IPS DF 6.9 (cell line): ENCODE measurements at places on chromosomes 1 and 21.

DNA sequence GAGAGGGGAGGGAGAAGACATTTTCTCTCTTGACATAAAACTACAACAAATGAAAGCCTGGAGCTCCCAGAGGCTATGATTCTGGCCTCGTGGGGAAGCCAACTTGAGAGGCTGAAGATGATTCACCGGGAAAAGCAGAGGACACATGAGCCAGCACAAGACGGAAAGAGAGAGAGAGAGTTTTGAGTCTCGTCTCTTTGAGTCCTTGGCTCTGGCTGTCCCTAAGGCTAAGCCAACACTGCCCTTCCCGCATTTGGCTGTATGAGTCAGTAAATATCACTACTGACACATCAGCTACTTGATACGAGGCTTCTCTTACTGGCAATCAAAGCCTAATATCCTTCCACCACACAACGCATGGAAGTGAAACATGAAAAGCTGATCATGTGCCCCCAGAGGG is 95.5 kb downstream of the GRIK3 start:
- DNase-seq: no peak

DNA sequence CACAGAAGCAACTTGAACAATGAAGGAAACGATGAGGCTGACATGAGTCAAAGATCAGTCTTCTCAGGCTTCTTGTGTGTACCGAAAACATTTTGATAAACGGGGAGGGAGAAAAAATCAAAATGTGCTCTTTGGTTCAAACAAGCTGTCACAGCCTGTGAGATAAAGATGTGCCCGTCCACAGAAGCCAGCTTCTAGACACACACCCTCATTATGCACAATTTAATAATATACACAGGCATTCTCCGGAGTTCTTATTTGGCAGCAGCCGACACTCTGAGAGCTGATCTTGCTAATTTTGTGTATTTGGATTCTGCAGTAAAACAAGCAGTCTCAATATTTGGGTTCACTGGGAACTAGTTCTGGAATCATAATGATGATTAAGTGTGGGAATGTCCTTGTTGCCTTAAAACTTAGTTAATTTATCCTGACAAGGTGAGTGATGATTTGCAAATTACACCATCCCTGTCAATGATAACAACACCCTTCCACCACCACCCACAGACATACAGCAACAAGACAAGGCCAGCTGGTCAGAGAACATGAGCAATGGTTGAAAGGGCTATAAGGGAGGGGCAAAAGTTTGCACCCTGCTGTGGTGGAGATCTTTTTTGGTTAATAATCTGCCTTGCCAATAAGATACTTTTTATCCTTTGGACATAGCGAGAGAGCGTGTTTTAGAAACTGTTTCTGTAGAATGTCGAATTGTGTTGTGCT is 269.9 kb upstream of the KIAA0040 start:
- no peak for DNase-seq

GRCh38 chr1:85571181-85571759 is 9.3 kb upstream of the CCN1 start:
- no peak for DNase-seq

DNA sequence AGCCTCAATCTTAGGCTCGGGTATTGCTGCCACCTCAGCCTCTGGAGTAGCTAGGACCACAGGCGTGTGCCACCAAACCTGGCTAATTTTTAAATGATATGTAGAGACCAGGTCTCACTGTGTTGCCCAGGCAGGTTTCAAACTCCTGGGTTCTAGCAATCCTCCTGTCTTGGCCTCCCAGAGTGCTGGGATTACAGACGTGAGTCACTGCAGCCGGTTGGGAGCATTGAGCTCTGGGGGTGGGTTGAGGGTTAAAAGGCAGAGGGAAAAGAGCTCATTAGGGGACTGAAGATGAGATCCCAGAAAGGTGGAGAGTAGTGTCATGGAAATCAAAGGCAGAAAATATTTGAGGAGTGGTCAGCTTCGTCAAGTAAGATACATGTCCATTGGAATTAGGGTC is 7.1 kb downstream of the RAD54L start:
- DNase-seq: no peak

GRCh38 chr1:87951852-87952251 is 623.2 kb downstream of the LMO4 start:
- DNase-seq: no peak

- no peak for DNase-seq
Measured at GRCh38 chr1:234214129-234214910, 158.9 kb upstream of the COA6 start.

DNA sequence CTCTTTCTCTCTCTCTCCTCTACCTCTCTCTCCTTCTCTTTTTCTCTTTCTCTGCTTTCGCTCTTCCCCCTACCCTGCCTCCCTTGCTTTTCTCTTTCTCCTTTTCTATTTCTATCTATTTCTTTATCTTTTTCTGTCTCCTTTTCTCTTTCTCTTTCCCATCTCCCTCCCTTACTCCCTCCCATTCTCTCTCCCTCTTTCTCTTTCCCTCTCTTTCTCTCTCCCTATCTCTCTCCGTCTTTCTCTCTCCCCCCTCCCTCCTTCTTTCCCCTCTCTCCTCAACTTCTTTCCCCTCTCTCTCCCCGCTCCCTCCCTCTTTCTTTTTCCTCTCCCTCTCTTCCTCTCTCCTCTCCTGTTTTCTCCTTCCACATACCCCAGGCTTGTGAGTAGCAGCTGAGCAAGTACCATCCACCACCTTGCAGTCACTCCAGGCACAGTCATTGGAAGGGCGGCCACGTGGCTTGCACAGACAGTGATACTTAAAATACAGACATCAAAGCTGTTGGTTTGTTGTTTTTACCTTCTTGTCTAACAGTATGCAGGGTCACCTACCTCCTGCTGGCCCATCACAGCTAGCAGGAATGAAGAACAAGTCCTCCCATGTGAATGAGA is 209.1 kb upstream of the COA6 start:
- DNase-seq: no peak

DNA sequence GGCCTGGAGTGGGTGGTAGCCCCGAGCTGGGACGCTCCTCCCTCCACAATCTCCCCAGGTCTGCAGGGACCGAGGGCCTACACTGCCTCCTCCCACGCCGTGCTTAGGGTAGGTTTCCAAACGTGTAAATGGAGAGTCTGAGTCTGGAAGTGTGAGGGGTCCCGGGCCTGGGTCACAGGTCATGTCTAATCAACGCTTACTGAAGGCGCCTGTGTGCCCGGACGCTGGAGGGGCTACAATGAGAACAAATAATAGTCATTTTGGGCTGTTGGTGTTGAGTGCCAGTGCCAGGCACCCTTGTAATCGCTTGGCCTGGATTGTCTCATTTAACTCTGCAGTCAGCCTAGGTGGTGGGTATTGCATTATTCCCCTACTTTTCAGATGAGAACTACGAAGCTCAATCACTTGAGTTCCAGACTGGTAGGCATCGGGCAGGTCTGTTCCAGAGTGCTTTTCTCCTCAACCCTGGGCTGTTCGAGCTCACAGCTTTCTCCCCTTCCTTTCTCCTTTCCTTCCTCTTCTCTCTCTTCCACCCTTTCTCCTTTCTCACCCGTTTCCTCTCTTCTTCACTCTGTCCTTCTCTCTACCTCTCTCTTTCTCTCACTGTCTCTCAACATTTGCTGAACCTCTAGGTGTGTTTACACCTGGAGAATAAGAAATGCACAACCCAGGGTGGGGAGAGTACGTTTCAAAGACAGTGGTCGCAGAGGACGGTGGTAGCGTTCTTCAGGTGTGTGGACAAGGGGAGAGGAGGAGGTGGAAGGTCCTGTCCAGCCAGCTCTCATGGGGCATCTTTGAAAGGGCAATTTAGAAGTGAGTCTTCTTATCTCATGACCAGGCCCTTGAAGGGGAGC is 883 bp downstream of the SLC66A1 start:
- DNase-seq: no peak

DNA sequence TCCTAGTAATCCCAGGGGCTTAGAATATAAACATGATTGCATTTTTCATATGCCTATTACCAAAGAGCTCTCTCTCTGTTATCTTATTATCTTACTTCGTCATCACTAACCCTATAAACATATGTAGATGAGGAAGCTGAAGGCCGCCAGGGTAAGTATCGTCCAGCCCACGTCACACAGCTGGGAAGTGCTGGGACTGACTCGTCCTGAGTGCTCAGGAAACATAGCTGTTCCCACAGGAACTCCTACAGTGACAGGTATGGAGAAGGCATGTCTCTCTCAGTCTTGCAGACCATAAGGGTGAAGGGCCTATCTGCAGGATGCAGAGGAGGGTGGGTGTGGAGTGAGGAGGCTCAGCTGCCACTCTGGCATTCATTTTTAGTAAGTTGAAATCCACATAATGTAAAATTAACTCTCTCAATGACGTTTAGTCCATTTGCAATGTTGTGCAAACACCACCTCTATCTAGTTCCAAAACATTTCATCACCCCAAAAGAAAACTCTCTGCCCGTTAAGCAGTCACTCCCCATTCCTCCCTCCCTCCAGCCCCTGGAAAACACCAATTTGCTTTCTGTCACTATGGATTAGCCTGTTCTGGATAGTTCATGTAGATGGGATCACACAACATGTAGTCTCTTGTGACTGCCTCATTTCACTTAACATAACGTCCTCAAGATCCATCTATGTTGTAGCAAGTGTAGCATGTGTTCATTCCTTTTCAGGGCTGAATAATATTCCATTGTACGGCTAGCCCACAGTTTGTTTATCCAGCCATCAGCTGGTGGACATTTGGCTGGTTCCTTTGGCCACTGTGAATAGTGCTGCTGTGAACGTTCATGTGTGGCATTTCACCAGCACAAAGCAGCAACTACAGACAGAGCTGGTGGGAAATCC is 68.3 kb downstream of the TCP10L start:
- DNase-seq: no peak

GRCh38 chr1:41864471-41865040 is 54.2 kb downstream of the HIVEP3 start:
- DNase-seq: no peak

GRCh38 chr1:185419718-185420117 is 102.7 kb upstream of the IVNS1ABP start:
- DNase-seq: no peak

DNA sequence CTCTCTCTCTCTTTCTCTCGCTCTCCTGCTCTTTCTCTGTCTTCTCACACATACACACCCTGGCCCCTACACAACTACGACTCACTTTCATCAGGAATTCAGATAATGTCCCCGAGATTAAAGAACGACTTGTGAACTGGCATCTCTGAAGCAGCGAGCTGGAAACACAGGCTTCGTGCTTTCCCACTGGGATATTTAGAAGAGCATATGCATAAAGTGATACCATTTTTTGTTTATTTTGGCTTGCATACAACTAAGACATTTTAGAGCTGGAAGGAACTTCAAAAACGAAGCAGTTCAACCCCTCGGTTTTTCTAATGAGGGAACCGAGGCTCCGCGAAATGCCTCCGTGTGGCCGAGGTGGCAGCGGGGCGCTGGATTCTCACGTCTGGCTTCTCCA is 88.6 kb downstream of the ZBTB18 start:
- DNase-seq: no peak

DNA sequence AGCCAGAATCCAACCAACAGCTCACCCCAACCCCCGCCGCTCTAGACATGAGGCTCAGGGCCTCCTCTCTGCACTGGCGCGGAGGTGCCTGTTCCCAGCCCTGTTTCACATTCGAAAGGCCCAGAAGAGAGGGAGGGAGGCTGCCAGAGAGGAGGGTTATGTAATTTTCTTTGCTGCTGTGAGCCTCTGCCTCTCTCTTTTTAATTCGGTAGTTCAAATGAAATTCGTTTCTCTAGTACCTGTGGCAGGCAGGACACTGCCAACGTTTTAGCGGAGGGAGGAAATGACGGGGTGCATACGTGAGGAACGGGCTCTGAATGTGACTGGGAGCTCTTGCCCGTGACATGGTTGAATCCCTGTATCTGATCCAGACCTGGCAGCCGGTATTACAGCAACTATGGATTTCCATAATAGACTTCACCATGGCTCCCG is 9.4 kb downstream of the PRDM16 start:
- DNase-seq: no peak

DNA sequence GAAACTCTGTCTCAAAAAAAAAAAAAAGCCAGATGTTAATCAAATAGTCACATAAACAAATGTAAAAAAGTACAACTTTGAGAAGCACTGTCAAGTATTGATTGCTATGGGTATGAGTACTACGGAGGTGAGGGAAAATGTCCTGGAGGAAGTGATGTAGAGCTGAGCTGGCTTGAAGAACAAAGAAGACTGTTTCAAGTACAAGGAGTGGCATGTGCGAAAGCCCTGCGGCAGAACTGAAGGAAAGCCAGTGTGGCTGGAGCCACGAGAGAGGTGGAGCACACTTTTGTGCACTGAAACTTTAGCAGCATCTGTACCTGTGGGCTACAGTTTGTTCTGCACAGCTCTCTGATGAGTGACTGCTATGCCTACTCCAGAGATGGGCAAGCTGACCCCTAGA is 5.4 kb upstream of the RPS6KA1 start:
- DNase-seq: no peak

- DNase-seq: no peak
Measured at GRCh38 chr21:46569081-46569480, 35.8 kb downstream of the S100B start.

DNA sequence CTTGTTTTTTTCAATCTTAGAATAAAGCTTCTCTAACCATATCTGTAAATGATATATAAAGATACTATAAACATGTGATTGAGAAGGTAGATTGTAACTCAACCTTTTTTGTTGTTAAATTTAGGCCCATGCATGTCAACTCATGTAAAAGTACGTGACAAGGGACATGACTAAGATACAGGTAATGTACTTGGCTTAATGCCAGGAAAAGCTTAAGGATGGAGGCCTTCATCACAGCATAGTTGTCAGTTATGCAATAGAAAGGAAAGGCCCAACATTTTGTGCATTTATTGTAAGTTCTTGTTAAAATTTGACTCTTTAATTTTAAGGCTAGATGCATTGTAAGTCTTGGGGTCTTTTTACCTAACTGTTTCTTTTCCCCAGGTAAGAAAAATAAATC is 305.1 kb downstream of the LTN1 start:
- no peak for DNase-seq

DNA sequence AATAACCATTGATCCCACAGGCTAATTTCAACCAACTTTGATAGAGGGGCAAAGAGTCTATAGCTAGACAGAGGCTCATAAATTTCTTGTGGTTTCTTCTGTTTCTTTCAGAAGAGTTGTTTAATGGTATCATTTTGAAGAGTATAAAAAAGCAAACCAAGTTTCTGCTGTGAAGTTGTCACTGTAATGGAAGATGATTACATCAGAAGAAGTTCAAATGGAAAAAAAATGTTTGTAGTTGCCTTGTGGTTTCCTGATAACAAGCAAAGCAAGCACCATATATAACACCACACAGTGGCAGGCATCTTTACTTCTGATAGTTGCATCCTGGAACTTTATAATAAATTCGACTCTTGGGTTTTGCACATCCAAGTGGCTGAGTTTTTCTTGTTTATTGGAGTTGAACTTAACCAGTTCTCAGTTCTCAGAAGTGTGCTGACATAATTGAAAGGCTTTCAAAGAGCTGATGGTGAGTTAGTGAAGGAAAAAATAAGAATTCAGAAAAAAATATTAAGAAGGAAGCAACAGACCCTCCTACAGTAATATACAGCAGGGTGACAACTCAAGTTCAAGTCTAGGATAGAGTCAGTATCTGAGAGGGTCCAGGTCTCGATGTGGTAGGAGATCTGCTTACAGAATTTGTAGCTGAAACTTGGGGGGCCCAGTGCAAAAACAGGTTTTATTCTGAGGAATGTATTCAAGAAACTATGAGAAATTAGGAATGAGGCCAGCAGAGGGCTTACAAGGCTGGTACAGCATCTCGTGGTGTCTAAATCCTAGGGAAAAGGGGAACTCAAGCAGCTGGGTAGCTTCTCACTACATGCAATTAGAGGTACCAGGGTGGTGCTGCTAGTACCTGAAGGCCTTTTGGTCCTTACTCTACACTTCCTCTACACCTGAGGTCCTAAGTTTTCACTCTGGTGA is 123.5 kb downstream of the CRB1 start:
- no peak for DNase-seq
